ENCODE measurements at places on chromosomes 12 and 14.

DNA sequence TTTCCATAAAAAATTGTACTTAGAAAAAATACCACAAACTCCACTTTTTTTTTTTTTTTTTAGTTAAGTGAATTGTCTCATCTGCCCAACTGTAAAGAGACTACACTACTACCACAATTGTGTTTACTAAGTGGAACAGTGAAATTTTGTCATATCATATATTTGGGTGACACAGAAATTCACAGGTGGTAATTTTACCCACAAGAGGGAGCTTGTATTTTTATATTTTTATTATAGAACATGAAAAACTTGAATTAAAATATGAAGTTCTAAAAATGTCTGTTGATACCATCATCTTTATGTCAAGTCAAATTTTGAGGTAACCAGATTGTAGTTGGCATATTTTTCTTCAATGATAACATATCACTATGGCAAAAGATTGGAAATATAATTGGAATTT lies 329.4 kb upstream of the SOX5 start:
- no peak for DNase-seq

- DNase-seq: no peak
Observed at GRCh38 chr12:64825143-64826021, 935 bp downstream of the TBC1D30 start.

DNA sequence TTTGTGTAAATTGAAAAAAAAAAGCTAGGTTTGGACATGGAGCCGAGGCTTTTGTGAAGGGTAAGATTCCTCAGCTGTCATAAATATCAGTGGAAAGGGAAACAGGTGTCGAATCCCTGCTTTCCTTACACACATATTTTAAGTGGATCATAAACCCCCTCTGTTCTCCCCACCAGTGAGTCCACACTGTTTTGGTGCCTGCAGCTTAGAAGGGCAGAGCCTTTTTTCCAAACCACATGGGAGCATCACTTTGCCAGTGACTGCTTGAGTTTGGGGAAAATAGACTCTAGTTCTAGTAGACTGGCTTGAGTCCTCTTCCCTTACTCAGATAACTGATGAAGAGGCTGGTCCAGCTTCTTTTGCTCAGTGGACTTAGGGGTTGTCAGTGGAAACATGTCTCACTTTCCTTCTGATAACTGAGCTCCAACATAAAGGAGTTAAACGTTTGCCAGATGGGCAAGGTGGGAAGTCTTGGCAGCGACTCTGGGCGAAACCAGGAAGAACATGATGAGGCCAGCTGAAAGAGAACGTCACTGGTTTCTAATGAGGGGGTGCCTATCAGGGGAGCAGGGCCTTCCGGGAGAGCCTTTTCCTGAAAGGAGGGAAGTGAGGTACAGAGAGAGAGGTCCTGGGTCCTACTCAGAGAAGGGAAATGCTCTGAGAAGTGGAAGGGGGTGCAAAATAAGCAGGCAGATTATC lies 168.1 kb upstream of the PARP11 start:
- DNase-seq: no peak

DNA sequence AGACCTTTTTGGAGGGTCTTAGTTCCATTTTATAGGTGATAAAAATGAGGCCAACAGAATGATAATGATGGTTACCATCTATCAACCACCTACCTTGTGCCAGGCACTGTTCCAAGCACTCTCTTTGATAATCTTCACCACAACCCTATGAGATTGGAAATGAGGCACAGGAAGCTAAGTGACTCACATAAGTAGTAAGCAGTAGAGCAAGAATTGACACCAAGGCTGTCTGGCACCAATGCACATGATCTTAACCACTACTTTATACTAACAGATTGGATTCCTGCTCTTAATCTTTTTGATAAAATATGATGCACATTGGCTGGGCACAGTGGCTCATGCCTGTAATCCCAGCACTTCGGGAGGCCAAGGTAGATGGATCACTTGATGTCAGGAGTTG lies 91.4 kb downstream of the DRAM1 start:
- no peak for DNase-seq

DNA sequence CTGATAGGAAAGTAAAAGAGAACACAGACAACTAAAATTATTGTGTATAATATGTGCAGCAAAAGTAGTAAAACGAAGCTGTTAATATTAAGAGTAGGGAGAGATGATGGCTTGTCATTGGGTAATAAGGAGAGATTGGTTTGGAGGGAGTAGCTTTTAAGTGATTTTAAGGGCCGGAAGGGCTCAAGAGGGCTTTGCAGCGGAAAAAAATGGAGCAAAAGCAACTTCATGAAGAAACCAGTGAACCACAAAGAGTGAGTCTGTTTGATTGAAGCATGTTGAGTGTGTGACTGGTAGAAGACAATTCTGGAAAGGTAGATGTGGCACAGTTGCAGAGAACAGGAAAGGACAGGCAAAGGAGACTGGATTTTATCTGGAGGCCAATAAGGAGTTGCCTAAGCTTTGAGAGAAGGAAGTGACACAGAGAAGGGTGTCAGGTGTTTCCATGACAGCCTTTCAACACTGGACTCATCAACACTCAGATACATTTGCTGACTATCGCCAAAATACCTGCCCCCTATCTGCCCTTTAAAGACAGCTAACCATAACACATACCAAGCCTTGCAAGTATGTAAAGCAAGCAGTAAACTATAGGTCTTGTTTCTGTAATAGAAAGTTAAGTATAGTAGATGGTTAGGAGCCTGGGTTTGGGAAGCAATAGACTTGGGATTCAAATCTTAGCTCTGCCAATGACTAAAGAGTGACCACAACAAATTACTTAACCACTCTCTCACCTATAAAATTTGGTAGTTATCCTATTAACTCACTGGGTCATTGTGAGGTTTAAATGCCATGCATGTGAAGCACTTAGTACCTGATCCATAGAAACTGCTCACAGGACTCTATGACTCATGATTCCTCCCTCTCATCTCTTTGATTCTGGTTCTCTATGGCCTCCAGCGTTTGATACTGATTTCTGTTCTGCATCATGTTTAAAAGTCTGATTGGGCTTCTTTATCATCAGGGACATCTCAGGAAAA lies 117.3 kb upstream of the LMNTD1 start:
- DNase-seq: no peak

DNA sequence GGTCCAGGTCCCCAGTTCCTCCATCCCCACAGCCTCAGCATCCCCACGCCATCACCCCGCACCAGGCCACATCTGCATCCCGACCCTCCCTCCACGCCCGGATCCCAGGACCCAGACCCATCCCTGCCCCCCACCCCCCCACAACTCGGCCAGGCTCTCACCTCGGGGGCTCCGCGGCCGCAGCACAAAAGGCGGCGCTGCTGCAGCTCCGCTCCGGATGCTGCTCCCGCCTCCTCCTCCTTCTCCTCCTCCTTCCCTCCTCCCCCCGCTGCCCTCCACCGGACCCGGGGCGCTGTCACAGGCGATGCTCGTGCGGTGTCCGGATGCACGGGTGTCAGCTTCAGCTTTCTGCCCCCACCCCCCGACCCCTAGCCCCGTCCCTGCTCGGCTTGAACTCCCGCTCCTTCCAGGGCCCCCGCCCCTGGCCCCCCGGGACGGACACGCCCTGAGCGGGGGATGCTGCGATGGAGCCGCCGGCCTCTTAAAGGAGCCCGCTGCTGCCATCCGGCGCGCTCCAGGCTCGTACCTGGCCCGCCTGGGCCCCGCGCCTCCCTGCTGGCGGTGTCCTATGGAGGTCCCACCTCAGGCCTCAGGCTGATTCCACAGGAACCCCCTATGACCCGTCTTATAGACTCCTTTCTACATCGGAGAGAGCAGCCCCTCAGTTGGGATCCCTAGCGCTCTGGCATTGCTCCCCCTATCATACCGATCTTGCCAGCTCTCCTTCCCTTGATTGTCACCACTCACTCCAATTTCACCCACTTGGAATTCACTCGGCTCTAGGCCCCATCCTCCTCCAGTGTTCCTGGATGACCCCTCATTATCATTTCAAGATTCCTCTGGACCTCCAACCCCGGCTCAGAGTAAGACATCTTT lies at the start of gene MAP3K12:
TSS of gene MAP3K12 (minus strand) at position 193 of the 876 bp plus-strand sequence. CDS start 12,067 bp downstream, outside the sequence.
- peak; percentile 12 for DNase-seq

DNA sequence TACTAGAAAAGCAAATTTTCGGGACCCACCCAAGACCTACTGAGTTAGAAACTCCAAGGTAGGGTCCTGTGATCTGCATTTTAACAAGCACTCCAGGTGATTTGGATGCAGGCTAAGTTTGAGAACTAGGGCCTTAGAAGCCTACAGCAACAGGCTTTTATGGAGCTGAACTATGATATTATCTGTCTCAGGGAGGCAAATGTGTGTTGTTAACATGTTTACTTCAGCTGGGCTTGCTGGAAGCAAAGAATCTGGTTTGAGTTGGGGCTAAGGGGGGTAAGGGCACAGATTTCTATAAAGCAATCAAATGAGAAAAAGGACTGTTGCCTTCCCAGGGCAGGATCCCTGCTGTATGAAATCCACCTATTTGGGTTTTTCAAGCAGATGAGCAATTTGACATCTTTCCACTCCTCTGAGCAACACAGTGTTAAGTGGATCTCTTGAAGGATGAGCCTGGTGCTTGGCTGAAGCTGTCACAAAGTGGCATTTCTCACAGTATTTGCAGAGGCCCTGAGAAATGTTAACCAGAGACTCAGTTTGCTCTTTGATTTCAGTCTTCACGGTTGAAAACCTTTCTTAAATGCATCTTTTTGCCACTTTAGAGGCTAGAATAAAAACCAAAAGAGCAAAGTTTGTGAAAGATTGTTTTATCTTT lies 36.2 kb upstream of the SOCS2 start:
- DNase-seq: no peak

DNA sequence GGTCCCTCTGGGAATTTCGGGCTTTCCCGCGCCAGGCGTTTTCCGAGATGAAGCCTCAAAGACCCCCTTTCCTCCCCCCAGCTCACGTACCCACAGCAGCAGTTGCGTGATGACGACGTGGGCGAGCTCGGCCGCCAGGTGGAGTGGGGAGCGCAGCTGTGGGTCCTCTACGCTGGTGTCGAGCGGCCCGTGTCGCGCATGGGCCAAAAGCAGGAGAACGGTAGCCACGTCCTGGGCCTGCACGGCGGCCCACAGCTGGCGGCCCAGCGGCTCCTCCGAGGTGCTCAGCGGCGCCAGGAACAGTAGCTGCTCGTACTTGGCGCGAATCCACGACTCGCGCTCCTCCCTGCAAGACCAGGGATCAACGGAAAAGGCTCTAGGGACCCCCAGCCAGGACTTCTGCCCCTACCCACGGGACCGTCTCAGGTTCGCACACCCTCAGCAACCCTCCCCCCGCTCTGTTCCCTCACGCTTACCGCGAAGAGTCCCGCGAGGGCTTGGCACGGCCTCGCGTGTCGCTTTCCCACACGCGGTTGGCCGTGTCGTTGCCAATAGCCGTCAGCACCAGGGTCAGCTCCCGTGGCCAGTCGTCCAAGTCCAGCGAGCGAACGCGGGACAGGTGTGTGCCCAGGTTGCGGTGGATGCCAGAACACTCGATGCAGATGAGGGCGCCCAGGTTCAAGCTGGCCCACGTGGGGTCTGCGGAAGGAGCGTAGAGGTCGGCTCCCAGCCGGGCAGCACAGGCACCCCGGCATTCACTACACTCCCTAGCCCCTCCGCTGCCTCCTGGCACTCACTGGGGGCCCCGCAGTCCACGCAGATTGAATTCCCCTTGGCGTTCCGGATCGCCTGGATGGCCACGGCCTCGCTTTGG lies 11.4 kb downstream of the AGAP2 start:
- no peak for DNase-seq

- no peak for DNase-seq
Observed at GRCh38 chr12:54019924-54020590, 8.2 kb upstream of the HOXC6 start.

- no peak for DNase-seq
Observed at GRCh38 chr14:101465795-101466448, 95.4 kb upstream of the DIO3 start.

- DNase-seq: no peak
Observed at GRCh38 chr12:3869865-3870264, 3.3 kb downstream of the PARP11 start.

DNA sequence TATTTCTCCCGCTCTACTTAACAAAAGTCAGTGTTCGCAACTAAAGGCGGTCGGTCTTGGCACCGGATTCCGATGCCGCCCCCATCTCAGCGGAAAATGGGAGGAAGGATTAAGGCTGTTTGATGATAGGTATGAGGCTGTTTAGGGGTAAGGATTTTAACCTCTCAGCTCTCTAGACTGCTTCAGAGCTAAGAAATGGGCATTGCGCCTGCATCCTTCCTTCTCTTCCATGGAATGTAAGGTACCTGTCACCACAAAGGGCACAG lies 1.4 kb downstream of the COCH start:
- DNase-seq: no peak

GRCh38 chr12:96211988-96212387 lies 17.8 kb downstream of the ELK3 start:
- no peak for DNase-seq

DNA sequence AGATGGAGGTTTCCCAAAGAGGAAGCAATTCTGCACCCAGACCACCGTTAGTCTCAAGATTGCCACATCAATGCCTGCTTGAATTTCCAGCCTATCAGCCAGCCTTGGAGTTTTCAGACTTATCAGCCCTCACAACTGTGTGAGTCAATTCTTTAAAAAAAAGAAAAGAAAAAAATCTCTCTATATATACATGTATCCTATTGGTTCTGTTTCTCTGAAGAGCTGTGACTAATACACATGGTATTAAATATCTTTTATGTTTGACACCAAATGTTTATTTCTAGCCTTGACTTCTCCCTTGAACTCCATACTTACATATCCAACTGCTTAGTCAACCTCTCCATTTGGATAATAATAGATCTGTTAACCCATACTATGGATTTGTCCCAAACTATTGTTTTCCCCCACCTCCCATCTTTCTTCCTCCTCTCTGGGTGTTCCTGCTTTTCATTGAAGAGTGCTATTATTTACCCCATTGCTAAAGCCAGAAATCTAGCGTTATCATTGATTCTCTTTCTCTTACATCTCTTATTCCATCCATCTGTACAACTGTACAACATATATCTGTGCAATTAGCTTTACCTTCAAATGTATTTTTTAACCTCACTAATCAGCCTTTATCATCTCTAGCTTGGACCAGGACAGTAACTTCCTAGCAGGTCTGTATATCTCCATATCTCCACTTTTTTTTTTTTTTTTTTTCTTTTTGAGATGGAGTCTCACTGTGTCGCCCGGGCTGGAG lies 22.7 kb upstream of the EID3 start:
- DNase-seq: no peak

- no peak for DNase-seq
Observed at GRCh38 chr12:4014858-4015224, 141.6 kb upstream of the PARP11 start.

DNA sequence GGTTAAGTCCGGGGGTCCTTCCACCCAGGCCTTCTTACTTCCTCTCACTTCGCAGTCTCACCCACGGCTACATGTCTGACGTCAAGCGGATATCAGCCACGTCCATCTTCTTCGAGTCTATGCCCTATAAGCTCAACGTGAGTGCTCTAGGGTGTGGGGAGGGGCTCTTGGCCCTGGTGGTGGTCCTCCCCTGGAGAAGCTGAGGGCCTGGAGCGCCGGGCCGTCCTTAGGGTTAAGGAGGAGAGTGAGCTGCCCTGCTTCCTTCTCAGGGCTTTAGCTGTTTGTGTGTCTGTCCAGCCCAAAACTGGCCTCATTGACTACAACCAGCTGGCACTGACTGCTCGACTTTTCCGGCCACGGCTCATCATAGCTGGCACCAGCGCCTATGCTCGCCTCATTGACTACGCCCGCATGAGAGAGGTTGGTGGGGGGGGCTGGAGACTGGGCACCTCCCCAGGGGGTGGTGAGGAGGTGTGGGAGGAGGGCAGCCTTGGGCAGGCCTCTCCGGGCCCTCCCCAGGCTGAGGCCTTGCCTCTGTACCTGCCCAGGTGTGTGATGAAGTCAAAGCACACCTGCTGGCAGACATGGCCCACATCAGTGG lies 2.7 kb downstream of the SHMT2 start:
- DNase-seq: no peak

GRCh38 chr12:2629051-2629450 lies 165.7 kb upstream of the FKBP4 start:
- DNase-seq: no peak

- DNase-seq: no peak
Observed at GRCh38 chr12:78864870-78865463, 393 bp downstream of the SYT1 start.

Data from stimulated activated CD4-positive, alpha-beta T cell treated with anti-CD3 and anti-CD28 coated beads, Interleukin-1b, Interleukin-23, amount 100 ng/mL, for 1 hour (primary cell).